ENCODE measurements at places on chromosomes 2 and 18.

GRCh38 chr2:167471734-167472133 lies 583.5 kb downstream of the XIRP2 start:
- H3K27me3 ChIP-seq: no peaks in the 10 kb centered on the region
- H3K36me3 ChIP-seq: no peaks in the 10 kb centered on the region
- H3K4me3 ChIP-seq: no peak overlapping the region
- no peak for DNase-seq

DNA sequence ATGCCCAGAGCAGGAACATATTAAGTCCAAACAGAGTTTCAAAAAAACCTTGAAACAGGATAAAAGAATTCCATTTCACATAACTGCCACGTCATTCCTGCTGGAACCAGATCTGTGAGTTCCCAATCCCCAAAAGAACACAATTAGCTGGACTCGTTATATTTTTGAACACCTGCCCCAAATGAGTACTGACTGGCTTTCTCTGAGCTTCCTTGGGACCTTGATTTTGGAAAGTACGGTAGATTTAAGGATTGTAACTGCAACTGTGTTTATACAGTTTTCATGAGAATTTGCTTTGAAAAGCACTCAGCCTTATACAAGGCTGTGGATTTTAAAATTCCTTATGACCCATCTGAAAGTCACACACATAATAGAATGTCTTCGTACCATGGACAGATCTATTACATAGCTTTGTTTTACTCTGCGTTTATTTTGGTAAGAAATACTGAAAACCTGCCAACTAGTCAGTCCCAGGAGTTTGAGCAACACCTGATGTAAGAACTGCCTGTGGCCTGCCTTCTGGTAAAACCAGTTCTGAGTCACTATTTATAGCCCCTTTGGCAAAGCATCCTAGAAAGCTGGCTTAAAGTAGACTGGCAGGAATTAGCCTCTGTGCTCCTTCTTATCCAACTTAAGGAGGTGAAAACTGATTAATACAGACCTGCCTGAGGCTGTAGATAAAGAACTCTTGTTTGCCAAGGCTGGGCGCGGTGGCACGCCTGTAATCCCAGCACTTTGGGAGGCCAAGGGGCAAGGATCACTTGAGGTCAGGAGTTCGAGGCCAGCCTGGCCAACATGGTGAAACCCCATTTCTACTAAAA lies 48.1 kb downstream of the MERTK start:
- no peaks in the 10 kb centered on the region for H3K27me3 ChIP-seq
- no peak for DNase-seq
- H3K4me3 ChIP-seq: no peak overlapping the region

GRCh38 chr2:113795405-113795920 lies 39.0 kb upstream of the SLC35F5 start:
- H3K27ac ChIP-seq: no peak overlapping the region
- no peaks in the 10 kb centered on the region for H3K36me3 ChIP-seq
- DNase-seq: no peak
- no peak overlapping the region for H3K4me3 ChIP-seq
- no peaks in the 10 kb centered on the region for H3K27me3 ChIP-seq

DNA sequence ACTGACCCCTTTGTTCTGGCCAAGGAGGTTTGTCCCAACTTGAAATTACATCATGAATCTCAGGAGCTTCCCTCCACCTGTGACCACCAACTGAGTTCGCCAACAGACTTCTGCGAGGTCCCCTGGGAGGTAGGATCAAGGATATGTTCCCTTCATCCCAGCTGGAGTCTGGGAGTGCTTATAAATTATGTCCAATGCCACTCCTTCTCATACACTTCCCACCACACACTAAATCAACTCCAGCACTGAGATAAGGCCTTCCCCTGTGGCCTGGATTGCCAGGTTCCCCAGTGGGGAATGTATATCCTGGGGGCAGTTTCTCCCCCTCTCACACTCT lies 99.2 kb downstream of the RND3 start:
- DNase-seq: no peak
- no peaks in the 10 kb centered on the region for H3K27me3 ChIP-seq
- H3K27ac ChIP-seq: no peak overlapping the region
- no peak overlapping the region for H3K4me3 ChIP-seq
- no peaks in the 10 kb centered on the region for H3K36me3 ChIP-seq

- H3K27ac ChIP-seq: no peak overlapping the region
- H3K4me1 ChIP-seq: no peaks in the 10 kb centered on the region
- no peak for DNase-seq
- no peak overlapping the region for H3K4me3 ChIP-seq
Observed at GRCh38 chr2:190999058-190999457, 14.9 kb downstream of the STAT1 start.

DNA sequence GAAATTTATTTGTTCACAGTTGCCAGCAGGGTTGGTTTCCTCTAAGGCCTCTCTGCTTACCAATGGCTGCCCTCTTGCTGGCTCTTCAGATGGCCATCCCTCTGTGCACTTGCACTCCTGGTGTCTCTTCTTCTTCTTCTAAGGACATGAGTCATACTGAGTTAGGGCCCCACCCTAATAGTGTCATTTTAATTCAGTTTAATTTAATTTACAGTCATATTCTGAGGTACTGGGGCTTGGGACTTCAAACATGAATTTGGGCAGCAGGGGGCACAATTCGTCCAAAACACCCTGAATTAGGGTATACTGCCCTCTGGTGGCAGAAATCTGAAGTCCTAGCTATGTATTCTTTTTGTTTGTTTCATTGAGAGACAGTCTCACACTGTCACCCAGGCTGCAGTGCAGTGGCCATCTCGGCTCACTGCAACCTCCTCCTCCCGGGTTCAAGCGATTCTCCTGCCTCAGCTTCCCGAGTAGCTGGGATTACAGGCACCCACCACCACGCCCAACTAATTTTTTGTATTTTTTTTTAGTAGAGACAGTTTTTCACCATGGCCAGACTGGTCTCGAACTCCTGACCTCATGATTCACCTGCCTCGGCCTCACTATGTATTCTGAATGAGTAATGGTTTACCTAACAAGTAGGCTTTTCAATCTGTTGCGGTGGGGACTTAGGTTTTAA lies 19.8 kb downstream of the SLC4A1AP start:
- H3K27me3 ChIP-seq: no peaks in the 10 kb centered on the region
- peak; percentile 94 for DNase-seq
- no peak overlapping the region for H3K27ac ChIP-seq
- H3K4me3 ChIP-seq: no peak overlapping the region

GRCh38 chr2:229974266-229974665 lies 52.0 kb downstream of the FBXO36 start:
- no peak for DNase-seq
- no peak overlapping the region for H3K27ac ChIP-seq
- no peaks in the 10 kb centered on the region for H3K36me3 ChIP-seq
- H3K4me3 ChIP-seq: no peak overlapping the region
- H3K27me3 ChIP-seq: no peaks in the 10 kb centered on the region

GRCh38 chr2:69059731-69060290 lies 46.8 kb downstream of the ANTXR1 start:
- H3K4me3 ChIP-seq: no peak overlapping the region
- H3K27me3 ChIP-seq: no peaks in the 10 kb centered on the region
- DNase-seq: no peak
- H3K4me1 ChIP-seq: peaks cover 2% of the 10 kb centered on the region

- H3K4me1 ChIP-seq: peaks cover 5% of the 10 kb centered on the region
- H3K27me3 ChIP-seq: peaks cover 29% of the 10 kb centered on the region
- no peak overlapping the region for H3K4me3 ChIP-seq
- no peak for DNase-seq
Observed at GRCh38 chr2:225038231-225038523, 4.1 kb downstream of the DOCK10 start.
